CD4-positive, alpha-beta memory T cell (primary cell): ENCODE measurements at places on chromosomes 2 and 18.
A peak's percentile ranks its signal among the peaks of the same experiment; 100 is the strongest.

- DNase-seq: no peak
Observed at GRCh38 chr2:166088634-166089033, 39.2 kb downstream of the SCN1A start.

GRCh38 chr2:61295981-61296380 lies 134.0 kb downstream of the C2orf74 start:
- DNase-seq: no peak

DNA sequence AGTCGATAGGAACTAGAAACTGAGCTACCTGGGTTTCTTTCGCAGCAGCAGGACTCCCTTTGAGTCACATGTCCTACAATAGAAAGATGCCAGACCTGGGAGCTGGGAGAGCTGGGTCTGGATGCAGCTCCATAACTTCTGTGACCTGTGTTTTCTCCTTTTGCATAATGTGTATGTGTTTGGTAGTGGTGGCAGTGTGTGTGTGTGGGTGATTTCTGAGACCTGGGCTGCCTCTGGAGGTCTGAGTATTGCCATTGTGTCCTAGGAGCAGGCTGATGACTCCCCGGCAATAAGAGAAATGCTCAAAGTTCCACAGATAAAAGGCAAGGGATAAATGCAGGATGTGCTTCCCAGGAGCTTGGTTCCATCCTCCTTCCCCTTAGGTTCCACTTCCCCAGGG lies 6.4 kb downstream of the WNT10A start:
- no peak for DNase-seq

- no peak for DNase-seq
Observed at GRCh38 chr2:170950221-170950761, 21.2 kb downstream of the GORASP2 start.

DNA sequence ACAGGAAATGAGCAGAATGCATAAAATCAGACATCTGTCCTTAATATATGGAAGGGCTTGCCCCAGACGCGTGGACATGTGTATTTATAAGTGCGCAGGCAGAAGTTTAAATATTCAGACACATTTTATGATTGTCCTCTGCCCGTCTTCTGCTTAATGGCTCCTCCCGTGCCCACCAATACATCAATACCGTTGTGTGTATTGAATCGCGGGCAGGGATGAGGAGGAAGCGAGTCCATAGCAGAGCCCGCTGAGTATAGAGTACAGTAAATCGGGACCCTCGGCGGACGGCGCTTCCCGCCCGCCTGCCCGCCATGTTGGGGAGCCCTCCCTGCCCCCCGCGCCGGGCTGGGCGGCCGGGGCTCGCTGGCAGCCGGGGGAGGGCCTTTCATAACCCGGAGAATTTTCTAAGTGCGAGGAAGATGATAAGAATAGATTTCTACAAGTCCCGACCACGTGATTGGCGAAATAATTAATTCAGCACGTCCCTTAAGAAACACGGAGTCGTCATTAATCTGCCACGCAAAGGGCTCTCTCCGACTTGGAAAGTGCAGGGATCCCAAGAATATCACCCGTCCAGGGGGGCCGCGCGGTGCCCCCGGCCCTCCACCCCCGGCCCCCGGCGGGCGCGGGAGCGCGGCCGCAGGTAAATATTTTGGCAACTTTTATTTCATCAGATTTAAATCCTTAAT lies at the start of gene HOXD3:
Gene HOXD3, plus strand, starts transcription at position 501 of the 692 bp plus-strand sequence. CDS start 11,808 bp downstream, outside the sequence.
- no peak for DNase-seq

DNA sequence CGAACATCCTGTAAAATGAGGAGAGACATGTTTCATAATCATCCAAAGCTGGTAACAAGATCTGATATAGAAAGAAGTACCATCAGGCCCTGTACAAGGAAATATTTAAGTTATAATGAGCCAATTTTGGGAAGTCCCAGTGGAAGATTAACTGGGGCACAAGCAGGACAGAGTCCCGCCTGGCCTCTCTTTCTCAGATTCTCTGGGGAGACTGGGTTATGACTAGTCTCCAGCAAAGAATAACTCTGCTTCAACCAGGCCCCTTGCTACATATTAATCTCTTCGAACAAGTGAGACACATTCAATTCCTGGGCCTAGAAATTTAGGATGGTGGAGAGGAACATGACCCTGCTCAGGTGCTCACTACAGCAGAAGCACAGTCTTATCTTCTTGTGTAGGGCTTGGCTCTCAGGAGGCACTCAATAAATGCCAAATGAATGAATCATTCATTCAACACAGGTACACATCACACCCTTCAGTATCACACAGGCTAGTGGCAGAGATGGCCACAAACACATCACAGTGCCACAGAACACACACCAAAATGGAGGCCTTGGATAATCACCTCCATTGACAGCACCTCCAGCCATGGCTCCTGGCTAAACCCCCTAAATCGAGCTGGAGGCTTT lies 46.4 kb upstream of the RNF152 start:
- DNase-seq: no peak

GRCh38 chr2:166375736-166376487 lies at the start of gene SCN9A:
Gene SCN9A, minus strand, starts transcription at chr2:166375944. Its CDS starts 64,188 bp downstream, at chr2:166311756.
- DNase-seq: no peak

- DNase-seq: no peak
Observed at GRCh38 chr2:167181134-167181533, 292.9 kb downstream of the XIRP2 start.

DNA sequence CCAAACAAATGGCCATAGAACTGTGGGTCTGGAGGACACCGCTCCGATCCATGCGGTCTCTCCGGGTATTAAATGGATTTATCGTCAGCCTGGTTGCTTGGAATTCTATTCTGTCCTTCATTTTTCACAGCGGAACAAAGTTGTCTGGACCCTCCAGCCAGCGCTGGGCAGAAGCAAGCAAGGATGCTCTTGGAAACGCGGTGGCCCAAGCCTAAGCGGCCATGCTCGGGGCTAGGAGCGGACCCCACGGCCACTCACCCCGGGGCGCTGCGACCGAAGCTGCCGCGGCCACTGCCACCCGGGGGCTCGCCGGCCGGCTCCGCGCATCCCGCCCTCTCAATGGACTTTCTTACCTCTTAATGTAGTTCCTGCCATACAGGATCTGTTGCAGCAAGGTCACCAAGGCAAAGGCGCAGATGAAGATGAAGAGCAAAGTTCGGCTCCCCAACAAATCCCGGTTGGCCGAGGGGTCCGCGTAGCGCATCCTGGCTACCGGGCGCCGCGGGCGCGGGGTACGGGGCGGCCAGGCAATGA lies 761 bp downstream of the ST8SIA5 start:
- no peak for DNase-seq

DNA sequence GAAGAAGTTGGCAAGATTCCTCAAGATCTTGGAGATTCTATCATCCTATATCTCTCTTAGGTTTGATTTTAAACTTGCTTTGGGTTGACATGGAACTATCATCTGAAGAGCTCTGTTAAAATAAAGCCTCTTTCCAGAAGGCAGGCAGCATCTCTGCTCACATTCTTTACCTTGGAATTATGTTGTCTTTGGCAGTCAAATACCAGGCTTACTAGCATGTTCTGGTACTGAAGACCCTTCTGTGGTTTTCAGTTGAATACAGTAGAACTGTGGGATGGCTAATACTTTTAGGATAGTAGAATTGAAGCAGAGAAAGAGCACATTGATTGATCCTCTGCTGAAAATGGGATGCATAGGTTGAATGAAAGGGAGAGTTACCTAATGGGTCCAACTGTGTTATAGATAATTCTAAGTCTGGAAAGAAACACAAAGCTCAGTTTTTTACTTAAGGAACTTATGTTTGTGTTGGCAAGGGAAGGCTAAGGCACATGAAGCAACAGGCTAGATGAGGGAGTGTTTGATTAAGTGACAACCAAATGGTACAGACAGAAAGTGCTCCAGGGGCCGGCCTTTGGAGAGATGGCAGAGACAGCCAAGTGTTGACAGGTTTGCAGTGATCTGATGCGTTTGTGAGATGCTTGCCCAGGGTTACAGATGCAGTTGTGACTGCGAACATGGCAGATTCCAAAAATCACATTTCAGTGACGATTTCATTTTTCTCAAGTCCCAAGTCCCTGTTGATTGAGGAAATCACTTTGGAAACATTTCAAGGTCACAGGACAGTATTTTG lies 397.9 kb downstream of the MEIS1 start:
- no peak for DNase-seq

- peak; percentile 34 for DNase-seq
Observed at GRCh38 chr2:11583840-11584524, 50.1 kb downstream of the GREB1 start.

GRCh38 chr2:118865106-118865505 lies 17.7 kb upstream of the EN1 start:
- DNase-seq: peak; percentile 23

DNA sequence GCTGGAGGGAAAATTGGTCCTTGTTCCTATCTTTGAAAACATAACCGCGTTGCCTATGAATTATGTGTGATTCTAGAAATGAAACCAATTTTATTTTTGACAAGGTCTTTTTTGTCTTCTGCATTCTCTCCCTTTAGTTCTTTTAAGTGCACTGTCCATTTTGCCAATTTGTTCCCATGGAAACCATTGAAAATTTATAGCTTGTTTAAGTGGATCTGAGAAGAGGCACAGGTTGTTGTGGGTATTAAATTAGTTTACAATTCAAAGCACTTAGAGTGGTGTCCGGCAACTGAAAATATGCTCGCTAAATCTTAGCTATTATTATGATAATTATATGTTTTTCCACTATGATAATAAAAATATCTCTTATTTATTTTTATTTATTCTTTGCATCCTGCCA lies 107.5 kb upstream of the FSHR start:
- no peak for DNase-seq

- DNase-seq: no peak
Observed at GRCh38 chr2:136439064-136439676, 321.2 kb upstream of the CXCR4 start.

DNA sequence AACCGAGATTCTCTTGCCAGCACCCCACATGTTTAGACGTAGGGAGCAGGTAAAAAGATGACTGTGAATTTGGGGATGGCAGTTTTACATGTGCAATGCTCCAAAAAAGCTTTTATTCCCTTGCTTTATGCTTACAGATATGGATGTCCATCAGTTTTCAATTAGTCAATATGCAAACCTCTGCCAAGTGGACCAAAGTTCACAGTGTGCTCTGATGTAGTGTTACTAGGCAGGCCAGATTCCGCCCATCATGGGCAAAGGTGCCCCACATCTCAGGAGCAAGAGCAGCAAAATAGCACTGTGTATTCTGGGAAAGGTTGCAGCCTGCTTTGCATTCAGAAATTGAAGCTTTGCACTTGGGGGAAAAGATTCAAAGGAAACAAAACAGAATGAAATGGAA lies 329.7 kb upstream of the ZEB2 start:
- no peak for DNase-seq

DNA sequence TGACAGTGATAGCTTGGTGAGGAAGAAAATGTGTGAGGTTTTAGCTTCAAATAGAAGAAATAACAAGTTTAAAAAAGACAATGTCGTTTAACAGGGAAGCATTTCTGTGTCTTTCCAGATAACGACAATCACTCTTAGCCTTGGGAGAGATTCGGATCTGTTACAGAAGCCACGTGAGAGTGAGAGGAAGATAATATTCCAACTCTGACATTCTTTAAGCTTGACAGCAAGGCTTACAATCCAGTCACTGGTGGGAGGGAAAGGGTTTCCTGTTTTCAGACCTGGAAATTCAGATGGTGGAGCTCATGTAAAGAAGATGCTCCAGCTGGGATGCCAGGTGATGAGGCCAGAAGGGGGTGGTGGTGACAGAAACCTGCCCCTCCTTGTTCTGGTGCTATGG lies 30.8 kb downstream of the FBXO48 start:
- DNase-seq: no peak

DNA sequence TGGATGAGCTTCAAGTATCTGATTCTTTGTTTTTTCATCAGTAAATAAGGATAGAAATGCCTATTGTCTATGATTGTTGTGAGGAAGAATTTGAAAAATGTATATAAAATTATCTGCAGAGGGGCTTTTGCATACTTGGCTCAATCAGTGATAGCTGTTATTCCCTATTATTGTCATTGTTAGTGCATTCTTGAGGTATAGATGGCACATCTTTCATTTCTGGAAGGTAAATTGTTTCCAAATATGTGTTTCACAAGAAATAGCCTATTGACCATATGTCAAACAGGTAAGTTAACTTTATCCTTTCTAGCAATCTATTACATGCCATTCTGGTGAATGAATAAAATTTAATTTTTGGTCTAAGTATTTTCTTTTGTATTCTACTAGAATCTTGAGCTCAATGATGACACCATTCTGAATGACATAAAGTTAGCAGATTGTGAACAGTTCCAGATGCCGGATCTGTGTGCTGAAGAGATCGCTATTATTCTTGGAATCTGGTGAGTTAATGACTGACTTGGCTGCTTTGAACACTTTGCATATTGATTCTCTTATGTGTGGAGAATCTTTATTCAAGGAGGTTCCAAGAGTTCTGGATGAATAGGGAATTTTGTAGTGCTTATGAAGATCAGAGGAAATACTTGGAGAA lies 44.2 kb downstream of the TTC27 start:
- DNase-seq: no peak

DNA sequence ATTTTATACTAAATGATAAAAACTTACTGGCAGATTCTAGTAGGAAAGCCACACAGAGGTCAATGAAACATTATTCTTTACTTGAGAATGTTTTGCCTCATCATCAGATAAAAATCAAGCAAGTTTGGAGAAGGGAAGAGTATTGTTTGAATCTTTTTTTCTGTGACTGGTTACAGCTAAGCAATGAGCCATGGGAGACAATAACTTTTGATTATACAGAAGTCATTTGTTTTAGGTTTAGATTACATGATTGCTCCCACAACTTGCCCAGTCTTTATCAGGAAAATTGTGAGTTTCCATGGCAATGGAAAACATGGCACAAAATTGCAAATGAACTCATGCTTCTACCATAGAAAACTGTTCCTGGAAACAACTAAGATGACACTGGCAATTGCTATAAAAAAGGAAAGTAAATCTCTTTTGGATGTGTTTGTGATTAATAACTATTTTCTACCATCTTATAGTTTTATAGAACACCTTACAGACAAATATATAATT lies 476.8 kb downstream of the MBD2 start:
- no peak for DNase-seq

DNA sequence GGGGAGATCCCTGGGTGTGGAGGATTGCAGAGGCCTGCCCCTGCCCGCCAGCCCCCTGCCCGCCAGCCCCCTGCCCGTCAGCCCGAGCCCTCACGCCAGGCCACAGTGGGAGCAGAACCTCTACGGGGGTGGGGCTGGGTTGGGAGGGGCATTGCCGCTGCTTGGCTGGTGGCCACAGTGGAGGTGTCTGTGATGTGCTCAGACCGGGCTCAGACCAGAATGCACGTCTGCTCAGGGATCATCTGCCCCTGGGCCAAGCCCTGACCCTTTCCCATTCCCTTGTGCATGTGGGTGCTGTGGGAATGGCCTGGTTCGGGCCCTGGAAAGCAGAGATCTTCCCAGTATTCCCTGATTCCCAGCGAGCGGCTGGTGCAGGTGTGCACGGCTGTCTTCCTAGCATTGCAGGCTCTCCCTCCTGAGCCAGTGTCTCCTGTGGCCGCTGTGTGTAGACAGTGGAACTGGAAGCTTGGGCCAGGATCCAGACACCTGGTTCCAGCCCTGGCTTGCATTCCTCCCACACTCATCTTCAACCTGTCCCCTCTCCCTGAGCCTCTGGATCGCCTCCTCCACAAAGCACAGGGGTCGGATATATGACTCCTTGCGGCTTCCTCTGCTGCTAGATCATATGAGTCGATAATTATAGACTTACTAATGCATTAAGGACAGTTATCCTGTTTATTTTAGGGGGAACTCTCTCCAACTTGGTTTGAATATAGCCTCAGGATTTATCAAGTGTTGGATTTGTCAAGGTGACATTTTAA lies 161.6 kb downstream of the LDLRAD4 start:
- DNase-seq: no peak
